ENCODE measurements at places on chromosomes 11 and 22.

GRCh38 chr11:8040261-8040920 lies 40.6 kb upstream of the TUB start:
- no peak for DNase-seq

- no peak for DNase-seq
These were observed 5.9 kb upstream of the CNTF start for GRCh38 chr11:58616594-58616993.

GRCh38 chr11:89529626-89530380 lies 38.6 kb upstream of the NOX4 start:
- no peak for DNase-seq

GRCh38 chr22:49691256-49691655 lies 136.4 kb downstream of the BRD1 start:
- no peak for DNase-seq

DNA sequence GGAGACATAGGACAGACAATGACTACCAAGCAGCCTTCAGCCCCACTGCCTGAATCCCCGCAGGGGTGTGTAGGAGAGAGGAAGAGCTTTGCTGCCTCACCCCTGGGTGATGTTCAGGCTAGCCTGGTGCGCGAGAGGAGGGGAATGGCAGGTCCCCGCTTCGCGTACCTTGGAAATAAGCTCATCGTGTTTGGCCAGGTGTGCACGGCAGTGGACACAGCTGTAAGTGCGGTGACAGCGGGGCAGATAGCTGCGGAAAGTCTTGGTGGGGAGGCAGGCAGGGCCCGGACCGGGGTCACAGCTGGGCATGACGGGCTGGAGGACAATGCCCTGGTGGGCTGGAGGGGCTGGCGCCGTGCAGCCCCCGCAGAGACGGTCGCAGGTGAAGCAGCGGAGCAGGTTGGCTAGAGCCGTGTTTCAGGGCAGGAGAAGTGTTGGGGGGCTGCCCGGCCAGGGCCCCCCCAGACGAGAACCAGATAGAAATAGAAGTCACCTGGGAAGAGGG lies 2.9 kb downstream of the YPEL4 start:
- no peak for DNase-seq

GRCh38 chr11:36565031-36565610 lies 2.7 kb upstream of the RAG1 start:
- no peak for DNase-seq

GRCh38 chr22:29157759-29158535 lies 47.7 kb upstream of the EMID1 start:
- DNase-seq = no peak

GRCh38 chr11:88553204-88553603 lies 215.7 kb upstream of the CTSC start:
- DNase-seq = no peak

- DNase-seq = no peak
These were observed 29.7 kb upstream of the PRODH start for GRCh38 chr22:18965526-18966421.

DNA sequence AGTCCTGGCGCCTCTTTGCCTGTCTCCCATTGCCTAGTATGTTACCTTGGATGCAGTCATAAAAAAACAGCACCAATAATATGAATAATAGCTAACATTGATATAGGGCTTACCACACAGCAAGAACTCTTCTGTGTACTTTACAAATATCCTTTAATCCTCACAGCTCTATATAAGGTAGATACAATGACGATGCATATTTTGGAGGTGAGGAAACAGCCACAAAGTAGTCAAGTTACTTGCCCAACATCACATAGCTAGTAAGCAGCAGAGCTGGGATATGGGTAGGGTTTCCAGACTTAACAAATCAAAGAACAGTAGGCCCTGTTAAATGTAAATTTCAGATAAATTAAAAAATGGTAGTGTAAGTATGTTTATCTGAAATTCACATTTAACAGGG lies 128.8 kb downstream of the ST3GAL4 start:
- no peak for DNase-seq

DNA sequence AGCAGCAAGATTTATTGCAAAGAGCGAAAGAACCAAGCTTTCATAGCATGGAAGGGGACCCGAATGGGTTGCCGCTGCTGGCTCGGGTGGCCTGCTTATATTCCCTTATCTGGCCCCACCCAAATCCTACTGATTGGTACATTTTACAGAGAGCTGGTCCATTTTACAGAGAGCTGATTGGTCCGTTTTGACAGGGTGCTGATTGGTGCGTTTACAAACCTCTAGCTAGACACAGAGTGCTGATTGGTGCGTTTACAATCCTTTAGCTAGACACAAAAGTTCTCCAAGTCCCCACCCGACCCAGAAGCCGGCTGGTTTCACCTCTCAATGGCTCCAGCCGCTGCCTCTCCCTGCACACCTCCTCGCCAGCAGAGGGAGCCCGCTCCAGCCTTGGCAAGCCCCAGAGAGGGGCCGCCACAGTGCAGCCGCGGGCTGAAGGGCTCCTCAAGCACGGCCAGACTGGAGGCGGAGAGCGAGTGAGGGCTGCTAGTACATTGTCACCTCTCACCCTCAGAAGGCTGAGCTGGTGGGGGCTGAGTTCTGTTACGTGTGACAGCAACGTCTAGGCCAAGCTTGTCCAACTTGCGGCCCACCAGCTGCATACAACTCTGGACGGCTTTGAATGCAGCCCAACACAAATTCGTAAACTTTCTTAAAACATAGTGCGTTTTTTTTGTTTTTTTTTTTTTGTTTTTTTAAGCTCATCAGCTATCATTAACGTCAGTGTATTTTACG lies 8.7 kb downstream of the PTH start:
- no peak for DNase-seq

DNA sequence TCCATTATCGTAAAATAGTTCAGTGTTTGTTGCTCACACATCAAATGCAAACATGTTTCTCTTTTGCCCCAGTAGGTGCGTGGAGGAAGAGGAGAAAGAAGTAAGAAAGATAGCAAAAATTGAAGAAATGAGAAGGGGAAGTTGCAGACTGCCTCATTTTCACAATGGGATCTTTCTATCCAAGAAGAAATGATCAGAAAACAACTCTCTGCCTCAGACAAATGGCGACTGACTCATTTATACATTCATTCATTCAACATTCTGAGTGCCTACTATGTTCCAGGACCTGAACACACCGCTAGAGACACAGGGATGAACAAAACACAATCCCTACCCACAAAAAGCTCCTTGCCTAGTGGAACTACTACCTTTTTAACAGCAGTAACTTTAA lies 367 bp downstream of the HPS5 start:
- no peak for DNase-seq

DNA sequence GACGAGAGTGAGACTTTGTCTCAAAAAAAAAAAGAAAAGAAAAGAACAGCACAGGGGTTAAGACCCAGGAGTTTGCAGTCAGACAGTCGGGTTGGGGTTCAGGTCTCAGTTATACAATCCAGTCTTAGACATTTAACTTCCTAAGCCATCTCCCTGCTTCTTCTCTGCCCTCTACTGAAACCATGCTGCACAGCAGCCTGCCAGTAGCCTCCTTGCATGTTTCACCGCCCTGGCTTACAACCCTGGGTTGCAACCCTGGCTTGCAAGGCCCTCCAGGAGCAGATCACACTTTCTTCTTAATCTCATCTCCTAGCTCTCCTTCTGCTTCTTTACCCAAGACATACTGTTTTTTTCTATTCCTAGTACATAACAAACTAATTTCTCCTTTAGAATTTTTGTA lies 5.9 kb upstream of the B3GAT3 start:
- no peak for DNase-seq

GRCh38 chr11:128415539-128415938 lies 171.8 kb downstream of the ETS1 start:
- DNase-seq = no peak

DNA sequence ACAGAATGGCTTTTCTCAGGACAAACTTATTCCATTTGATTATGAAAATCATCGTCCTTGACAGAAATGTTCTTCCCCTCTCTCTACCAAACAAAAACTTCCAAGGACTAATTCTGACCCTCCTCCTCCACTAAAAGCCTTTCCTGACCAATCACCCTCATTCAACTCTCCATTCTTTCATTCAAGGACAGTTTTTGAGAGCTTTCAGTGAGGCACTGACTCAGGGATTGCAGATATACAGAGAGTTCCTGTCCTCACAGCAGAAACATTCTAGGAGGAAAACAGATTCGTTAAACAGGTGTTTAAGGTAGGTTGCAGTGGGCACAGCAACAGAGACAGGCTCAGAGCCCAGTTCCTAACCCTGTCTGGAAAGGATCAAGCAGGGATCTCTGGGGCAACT lies 41.5 kb downstream of the OR4D9 start:
- no peak for DNase-seq

DNA sequence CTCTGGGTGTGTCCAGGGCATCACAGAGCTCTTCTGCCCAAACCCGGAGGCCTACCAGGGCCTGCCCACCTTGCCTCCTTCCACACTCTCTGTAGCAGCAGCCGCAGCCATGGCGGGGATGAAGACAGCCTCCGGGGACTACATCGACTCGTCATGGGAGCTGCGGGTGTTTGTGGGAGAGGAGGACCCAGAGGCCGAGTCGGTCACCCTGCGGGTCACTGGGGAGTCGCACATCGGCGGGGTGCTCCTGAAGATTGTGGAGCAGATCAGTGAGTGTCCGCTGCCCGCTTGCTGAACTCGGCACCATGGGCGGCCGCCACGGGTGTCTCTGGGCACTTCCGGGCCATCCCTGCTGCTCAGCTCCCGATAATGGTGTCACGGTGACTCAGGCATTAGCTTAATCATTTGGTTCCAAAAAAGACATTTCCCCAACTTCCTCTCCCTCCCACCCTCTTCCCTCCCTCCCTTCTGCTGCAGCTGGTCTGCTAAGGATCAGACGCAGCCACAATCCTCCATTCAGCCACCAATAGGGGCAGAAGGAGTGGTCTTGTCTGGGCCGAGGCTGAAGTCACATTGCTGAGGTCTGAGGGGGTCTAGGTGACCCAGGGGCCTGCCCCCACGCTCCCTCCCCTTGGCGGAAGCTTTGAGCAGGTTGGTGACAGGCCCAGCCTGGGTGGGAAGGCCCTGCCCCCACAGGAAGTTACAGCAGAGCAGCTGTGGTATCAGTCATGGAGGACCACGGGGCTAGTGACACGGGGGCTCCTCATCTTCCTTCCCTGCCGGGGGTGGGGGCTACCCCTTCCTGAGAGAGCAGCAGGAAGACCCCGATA lies 950 bp downstream of the FERMT3 start:
- DNase-seq = no peak

GRCh38 chr11:111179184-111179910 lies 66.2 kb upstream of the POU2AF2 start:
- no peak for DNase-seq

GRCh38 chr22:29344137-29344536 lies 28.6 kb upstream of the RASL10A start:
- peak; percentile 99 for DNase-seq

GRCh38 chr22:32618441-32619140 lies 144.0 kb downstream of the FBXO7 start:
- DNase-seq = no peak

- DNase-seq = no peak
These were observed 69.1 kb downstream of the C11orf87 start for GRCh38 chr11:109490953-109491635.

GRCh38 chr11:108536783-108537182 lies 38.6 kb upstream of the POGLUT3 start:
- no peak for DNase-seq

GRCh38 chr22:49866646-49867045 lies 13.0 kb downstream of the ZBED4 start:
- DNase-seq = no peak

GRCh38 chr11:81070948-81071347 lies 1630.1 kb upstream of the TENM4 start:
- DNase-seq = no peak

DNA sequence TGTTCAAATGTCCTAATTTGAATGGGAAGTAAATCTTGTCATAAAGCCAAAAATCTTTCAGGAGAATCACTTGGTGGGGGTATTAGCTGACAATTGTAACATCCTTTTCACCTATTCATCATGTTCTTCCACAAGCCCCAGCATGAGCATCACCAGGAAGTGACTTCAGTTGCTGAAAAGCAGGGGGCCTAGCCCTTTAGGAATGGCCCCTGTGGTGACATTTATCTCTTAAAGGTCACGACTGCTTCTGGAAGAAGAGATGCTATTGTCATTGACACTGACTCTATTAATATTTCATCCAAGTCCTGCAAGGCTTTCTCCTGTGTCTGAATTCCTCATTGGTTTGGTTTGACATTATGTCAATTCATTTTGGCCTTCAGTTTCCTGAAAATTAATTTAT lies 92.6 kb downstream of the OR5AK2 start:
- DNase-seq = no peak

DNA sequence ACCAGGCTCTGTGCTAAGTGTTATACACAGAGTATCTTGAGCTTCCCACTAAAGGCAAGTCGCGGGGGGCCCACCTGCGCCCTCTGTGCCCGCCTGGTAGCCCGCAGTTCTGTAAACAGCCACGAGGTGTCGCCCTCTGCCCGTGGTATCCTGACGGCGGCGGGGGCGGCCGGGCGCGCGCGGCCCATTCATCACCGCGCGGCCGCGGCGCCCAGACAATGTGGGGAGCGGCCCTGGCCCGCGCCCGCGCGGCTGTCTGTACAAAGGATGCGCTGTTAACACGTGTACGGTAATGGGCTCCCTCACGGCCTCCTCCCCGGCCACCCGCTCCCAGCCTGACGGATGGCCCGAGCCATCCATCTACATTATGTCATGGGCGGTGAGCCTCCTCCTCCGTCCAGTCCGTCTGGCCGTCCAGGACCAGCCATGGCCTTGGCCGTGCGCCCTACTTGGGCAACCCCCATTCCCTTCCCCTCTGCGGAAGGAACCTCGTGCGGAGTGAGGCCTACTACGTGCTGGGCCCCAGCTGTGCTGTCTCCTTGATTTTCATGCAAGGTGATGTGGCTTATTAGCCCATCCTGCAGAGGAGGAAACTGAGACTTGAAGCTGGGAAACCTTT lies 99.4 kb downstream of the MIAT start:
- no peak for DNase-seq

GRCh38 chr11:123364080-123364479 lies 66.0 kb upstream of the GRAMD1B start:
- DNase-seq = no peak

GRCh38 chr11:8256271-8257002 lies 7.2 kb downstream of the LMO1 start:
- no peak for DNase-seq

GRCh38 chr22:46050451-46050845 lies 73.5 kb upstream of the WNT7B start:
- no peak for DNase-seq

DNA sequence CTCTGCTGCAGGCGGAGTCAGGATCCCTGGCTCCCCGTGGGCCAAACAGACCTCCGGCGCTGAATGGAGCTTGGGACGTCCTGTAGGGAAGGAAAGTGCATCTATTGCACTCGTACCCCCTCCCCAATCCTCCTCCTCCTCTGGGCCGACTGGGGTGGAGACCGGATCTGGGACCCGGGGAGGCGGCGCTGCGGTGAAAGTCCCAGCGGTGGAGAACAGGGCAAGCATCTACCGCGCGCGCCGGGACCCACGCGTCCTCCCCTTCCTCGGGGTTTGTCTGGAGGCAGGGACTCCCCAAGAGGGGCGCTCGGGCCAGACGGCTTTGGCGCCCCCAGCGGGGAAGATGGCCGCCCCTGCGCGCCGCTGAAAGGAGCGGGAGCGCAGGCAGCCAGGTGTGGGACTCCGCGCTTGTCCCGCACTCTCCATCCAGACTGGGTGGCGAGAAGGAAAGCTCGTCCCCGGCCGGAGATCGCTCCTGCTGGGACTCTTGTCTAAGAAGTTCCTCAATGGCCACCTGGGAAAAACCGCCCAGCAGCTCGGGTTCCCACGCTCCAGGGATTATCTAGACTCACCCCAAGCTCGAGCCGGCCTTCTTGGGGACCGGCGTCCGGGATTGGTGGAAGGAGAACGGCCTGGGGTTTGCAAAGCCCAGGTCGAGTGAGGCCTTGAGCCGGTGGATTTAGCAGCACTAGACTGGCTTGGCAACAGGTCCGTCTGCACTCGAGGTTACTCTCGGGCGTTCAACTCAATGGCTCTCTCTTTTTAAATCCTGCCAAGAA lies 718 bp downstream of the FADS2 start:
- DNase-seq = no peak

Data from cerebellar nuclear complex (tissue), 1 donor.